Activated CD4-positive, alpha-beta T cell treated with anti-CD3 and anti-CD28 coated beads, Interleukin-2, amount 50 U/mL, for 4 hours (primary cell): ENCODE measurements at places on chromosomes 5 and 9.

- DNase-seq = no peak
Observed at GRCh38 chr5:131983244-131983771, 28.1 kb downstream of the ACSL6 start.

- DNase-seq = no peak
Observed at GRCh38 chr9:16591092-16591491, 279.4 kb downstream of the BNC2 start.

- no peak for DNase-seq
Observed at GRCh38 chr5:115484368-115484767, 60.2 kb downstream of the FEM1C start.

DNA sequence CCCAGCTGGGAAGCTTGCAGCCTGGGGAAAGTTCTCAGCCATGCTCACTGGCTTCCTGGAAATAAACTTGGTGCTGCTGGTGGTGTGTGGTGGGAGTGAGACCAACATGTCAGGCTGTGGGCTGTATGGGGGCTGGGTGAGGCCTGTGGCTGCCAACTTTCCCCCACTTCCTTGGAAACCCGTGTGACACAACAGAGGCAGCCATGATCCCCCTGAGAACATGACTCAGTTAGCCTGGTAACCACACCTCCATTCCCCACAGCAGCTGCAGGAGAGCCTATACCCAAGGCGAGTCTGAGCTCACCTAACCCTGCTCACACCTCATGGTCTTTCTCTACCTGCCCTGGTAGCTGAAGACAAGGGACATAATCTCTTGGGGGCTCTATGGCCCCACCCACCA is 72.7 kb upstream of the RGMB start:
- DNase-seq = no peak

DNA sequence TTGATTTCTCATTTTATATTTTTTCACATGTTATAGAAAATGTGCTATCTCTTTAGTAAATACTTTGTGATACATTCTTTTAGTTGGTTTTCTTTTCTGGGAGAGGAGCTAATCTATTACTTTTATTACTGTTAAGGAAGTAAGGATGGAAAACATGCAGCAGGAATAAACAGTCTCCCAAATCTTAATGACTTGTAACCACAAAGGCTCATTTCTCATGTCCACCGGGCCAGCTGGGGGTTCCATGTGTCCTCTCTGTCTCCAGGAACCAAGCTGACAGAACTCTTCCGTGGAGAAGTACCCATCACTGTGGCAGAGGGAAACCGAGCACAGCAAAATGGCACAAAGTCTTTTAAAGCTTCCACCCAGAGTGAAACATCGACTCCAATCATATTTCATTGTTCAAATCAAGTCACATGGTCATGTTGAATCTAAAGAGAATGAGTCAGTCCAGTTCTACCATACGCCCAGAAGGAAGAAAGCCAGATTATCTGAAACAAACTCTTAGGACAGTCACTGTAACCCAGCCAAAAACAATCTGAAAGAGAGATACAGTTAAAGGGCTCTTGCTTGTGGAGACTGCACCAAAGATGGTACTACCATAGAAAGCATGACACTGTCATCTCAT is 97.1 kb upstream of the CDH6 start:
- DNase-seq = no peak

DNA sequence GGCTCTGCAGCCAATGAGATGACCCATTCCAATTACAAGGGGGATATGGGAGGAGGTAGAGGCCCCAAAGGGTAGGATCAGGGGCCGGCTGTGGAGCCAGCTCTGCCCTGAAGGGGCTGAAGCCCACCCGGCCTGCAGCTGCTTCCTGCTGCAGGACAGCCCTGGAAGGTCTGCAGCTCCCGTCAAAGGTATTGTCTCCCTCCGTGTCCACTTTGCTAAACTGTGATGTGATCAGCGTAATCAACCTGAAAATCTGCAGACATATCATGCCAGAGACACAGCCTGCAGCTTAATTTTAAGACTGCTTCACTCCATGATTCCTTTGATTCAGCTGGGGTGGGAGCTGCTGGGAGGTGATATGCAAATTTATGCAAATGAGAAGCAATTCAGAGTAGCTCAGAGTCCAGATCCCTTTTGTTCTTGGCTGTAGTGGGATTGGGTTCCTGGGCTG is 90.7 kb downstream of the GADD45G start:
- DNase-seq = no peak

- DNase-seq = no peak
Observed at GRCh38 chr5:141182248-141182647, at the start of gene PCDHB16. TSS of gene PCDHB16 (plus strand) at chr5:141182387. CDS start at chr5:141182560, 173 bp downstream.

DNA sequence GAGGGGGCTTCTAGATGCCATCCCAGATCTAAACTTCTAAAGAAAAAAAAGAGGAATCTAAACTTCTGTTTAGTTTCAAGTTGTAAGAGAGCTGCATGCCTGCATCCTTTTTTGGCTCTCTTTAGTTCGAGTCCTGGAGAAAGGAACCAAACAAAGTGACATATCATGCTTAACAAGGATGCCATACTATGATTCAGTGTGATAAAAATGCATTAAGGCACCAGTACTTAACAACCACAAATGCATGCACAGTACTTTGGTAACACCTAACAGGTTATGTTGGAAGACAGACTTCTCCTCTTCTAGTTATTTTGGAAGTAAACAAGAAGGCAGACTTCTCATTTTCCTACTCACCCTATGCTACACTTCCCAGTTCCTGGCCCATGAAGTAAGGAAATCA is 27.3 kb downstream of the NME5 start:
- DNase-seq = no peak
